ENCODE measurements at places on chromosomes 4 and X.

GRCh38 chrX:9291629-9292028 is 173.2 kb upstream of the TBL1X start:
- peak; percentile 14 for DNase-seq

GRCh38 chr4:7819446-7819845 is 120.2 kb downstream of the AFAP1 start:
- DNase-seq = no peak

DNA sequence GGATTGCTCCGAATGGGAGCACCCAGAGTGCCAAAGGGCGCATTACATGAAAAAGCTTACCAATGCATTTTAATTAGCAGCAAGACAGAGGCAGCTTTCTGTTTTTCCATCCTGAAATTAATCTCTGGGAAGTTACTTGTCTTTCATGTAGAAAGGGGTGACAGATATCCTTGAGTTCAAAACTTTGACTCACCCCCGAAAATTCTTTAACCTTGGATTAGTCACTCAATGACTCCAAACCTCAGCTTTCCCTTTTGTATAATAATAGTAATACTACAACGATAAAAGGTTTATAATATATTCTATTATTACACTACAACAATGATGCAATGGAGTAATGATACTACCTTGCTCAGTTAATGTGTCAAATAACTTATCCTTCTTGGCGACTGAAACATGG is 126.3 kb downstream of the ADAMTS3 start:
- no peak for DNase-seq

DNA sequence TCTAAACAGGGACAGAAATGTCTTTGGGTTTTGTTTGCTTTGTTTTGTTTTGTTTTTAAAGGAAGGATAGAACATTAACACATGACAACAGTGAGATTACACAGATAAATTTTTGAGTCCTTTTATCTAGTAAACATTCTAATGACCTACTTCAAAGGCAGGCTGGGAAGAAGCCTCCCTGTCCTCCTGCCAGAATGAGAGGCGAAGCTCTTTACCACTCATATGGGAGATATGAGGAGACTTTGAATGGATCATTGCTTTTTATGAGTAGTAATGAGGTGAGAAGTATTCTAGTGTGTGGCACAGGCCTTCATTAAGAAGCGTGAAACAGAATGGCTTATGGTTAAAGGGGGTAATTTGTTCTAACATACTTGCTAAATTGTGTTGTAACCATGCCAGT is 172.0 kb downstream of the FBXO8 start:
- DNase-seq = no peak

GRCh38 chr4:116058129-116058528 is 944.7 kb upstream of the NDST4 start:
- DNase-seq = no peak

GRCh38 chr4:76147454-76148141 is 599 bp downstream of the NUP54 start:
- peak; percentile 89 for DNase-seq

DNA sequence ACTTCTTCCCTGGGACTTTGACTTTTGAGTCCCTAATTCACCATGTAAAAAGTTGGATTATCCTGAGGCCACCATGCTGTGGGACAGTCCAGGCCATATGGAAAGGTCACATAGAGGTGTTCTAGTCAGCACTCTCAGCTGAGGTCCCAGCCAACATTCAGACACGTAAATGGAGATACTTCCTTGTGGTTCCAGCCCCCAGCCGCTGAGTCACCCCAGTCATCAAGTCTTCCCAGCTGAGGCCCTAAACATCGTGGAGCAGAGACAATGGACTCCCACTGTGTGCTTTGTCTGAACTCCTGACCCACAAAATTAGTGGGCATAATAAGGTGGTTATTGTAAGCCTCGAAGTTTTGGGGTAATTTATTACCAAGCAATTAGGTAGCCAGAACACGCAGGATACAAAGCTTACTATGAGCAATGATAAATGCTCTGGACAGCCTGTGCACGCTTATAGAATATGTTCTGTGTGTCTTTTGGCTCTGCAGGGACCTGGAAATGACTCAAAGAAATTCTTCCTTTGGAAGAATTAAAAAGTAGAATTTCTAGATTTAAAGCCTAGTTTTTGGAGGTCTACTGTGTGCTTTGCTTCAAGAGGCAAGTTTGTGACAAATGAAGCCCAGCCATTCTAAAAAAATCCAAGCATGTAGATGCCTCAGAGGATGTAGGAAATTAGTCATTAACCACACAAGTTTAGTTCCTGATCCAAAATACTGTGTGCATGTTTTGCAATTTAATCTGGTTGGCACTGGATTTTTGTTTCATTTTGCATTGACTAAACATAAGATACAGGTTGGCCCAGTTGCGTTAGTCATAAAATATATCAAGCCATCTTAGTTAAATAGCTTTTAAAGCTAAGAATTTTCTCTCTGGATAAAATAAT is 33.2 kb upstream of the SLC9A7 start:
- peak; percentile 15 for DNase-seq

DNA sequence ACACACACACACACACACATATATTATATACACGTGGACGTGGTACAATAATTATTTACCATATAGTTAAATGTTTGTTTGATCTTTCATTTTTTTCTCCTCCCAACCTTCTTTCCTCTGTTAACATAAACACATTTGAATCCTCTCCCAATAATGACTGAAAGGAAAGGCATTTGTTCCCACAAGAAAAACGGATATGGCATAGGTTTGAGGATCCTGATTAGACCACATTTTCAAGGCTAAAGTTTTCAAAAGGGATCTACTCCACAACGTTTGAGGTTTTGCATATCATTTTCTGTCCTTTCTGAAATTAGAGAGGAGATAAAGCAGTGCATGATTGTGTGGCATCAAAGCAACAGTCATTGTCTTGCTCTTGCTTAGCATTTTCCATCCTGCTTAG is 1883.4 kb downstream of the STIM2 start:
- DNase-seq = no peak

DNA sequence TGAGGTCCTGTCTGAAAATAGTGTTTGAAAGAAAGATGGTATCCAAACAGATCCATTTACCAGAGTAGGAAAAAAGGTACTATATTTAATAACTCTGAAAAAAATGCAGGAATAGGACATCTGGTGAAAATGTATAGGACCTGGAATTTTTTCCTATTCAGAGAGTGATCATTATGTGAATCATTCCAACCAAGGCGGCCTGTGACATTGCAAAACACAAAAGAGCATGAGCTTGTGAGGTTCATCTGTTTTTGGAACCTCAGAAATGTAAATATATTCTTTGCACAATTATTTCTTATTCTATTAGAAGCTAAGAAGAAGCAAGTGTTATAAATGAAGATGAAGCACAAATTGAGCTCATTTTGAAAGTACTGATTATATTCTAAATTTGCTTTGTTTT is 2.0 kb downstream of the C4orf51 start:
- DNase-seq = no peak

GRCh38 chr4:119139822-119140252 is 4.2 kb downstream of the MYOZ2 start:
- no peak for DNase-seq

GRCh38 chr4:150072906-150073714 is 5.1 kb upstream of the DCLK2 start:
- no peak for DNase-seq

- no peak for DNase-seq
Measured at GRCh38 chr4:28232951-28233350, 1372.3 kb downstream of the STIM2 start.

GRCh38 chrX:129557844-129558480 is 17.9 kb downstream of the OCRL start:
- no peak for DNase-seq

DNA sequence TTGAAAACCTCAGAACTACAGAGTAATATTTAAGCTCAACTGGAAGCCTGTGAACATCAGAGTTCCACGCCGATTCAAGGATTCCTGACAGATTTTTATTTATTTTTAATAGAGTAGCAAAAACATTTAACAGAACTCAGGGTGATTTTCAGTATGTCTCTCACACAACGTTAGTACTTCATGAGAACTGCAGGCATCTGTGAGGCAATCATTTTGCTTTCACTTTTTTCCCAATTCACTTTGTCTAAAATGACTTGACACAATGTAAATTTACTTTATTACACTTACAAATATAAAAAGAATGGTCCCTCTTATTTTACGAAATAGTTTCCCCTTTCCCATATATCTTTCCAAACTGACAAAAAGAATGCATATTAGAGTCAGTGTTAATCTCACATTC is 869.5 kb upstream of the EPHA5 start:
- no peak for DNase-seq

DNA sequence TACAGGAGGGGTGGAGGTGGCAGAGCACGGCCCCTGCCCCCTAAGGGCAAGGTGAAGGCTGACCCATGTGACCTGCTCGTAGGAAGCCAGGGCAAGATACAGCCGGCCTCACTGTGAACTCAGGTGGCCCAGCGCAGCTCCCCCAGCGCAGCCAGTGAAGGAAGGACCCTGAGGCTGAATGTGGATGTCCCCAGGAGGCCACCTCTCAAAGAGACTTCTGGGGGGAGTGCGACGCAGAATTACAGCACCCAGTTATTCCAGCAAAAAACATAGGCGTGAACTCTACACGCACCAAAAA is 52.6 kb downstream of the ZFYVE28 start:
- no peak for DNase-seq

GRCh38 chr4:138982754-138983153 is 32.8 kb upstream of the NOCT start:
- no peak for DNase-seq

- no peak for DNase-seq
Measured at GRCh38 chrX:1767026-1767425, 152.2 kb downstream of the ASMT start.

- peak; percentile 83 for DNase-seq
Measured at GRCh38 chr4:127622921-127623796, 9.6 kb upstream of the INTU start.

- no peak for DNase-seq
Measured at GRCh38 chr4:67342291-67342690, 203.0 kb downstream of the CENPC start.

GRCh38 chr4:155973639-155974475 is 20.2 kb upstream of the CTSO start:
- peak; percentile 85 for DNase-seq

- no peak for DNase-seq
Measured at GRCh38 chrX:38313190-38313589, 14.1 kb downstream of the RPGR start.

GRCh38 chrX:125681507-125681906 is 361.8 kb downstream of the TEX13C start:
- DNase-seq = no peak

GRCh38 chrX:45710081-45710801 is 509.6 kb upstream of the DIPK2B start:
- DNase-seq = no peak

- DNase-seq = no peak
Measured at GRCh38 chrX:103554687-103555424, 30.5 kb upstream of the TCEAL4 start.

GRCh38 chrX:131366407-131366806 is 77.3 kb upstream of the IGSF1 start:
- no peak for DNase-seq

DNA sequence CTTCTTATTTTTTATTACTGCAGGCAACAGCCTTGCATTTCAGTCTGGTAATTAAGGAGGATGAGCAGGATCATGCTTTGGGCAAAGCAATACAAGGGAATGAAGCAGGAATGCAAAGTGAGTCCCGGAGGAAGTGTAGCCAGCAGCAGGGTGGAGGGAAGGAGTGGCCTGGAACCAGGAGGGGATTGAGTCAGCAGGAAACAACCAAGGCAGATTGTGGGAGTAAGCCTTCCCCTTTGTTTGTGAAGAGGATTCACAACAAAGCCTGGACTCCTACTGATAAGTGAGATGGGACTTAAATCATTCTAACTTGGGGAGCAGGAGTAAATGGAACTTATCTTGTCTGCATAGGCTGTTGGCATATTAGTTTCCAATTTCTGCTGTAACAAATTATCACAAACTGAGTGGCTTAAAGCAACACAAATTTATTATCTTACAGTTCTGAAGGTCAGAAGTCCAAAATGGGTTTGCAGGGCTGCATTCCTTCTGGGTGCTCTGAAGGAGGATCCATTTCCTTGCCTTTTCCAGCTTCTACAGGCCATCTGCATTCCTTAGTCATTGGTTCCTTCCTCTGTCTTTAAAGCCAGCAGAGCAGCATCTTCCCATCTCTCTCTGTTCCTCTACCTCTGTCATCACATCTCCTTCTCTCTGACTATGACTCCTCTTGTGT is 93.2 kb upstream of the AP1S2 start:
- no peak for DNase-seq

- no peak for DNase-seq
Measured at GRCh38 chrX:38277136-38277535, 50.2 kb downstream of the RPGR start.

GRCh38 chrX:98795636-98796035 is 1614.4 kb downstream of the PCDH19 start:
- no peak for DNase-seq

DNA sequence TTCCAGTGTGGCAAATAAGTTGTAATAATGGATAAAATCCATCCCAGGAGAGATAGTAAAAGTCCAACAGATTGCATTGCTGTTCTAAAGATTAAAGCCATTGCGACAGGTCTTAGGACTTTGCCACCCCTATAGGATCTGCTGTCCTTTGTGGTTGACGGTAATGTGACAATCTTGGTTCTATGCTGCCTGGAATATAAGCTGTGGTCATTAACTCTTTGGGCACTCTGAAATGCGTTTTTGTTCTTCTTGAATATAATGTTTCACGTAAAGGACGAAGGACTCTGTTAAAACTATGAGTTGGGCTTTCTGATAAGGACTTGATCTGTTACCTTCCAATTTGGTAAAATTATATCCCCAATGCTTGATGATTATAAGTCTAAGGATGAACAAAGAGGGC is at the start of gene CLDN24:
Gene CLDN24, minus strand, starts transcription at position 101 of the 400 bp plus-strand sequence. Its CDS starts 0 bp downstream, at position 101.
- DNase-seq = no peak

DNA sequence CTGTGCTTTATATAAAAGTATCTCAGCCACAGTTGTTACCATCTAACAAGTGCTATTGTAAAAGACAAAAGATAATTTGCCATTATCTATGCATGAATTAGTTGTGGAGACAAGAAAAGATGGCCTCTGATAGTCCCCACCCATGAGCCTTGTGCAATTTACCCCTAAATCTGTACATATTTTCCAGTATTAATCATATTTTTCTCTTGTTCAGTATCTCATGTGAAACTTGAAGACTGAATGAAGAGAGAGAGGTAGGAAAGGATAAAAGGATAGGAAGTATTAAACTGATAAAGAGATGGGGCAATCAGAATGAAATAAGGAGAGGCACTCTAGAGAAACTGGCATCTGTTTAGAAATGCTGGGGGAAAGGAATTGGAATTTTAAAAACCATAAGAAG is 3.7 kb downstream of the MYOZ2 start:
- no peak for DNase-seq

Measured in HAP-1 (cell line).